ENCODE measurements at places on chromosomes 7 and 10.

GRCh38 chr10:65416094-65416493, 1509.7 kb upstream of the LRRTM3 start:
- no peak for DNase-seq

- DNase-seq = no peak
These were observed 32.7 kb upstream of the NRF1 start for GRCh38 chr7:129578829-129579228.

DNA sequence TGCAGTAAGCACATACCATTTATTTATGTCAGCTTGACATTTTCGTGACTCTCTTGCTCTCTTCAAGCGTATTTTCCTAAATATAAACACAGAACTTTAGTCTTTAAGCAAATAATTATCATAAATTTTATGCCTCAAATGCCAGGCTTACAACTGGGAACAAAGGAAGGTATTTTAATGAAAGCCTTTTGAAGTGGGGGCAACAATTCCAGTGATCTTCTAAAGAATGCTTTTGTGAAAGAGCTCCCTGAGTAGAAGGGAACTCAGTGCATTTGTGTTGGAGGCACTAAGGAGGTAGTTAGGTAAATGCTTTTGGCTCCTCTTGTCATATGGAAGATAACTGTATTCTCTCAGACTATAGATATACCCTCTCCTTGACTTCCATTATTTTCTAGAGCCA, 104.9 kb downstream of the VPS50 start:
- DNase-seq = no peak

- no peak for DNase-seq
These were observed at the start of gene FGF8 for GRCh38 chr10:101775273-101776160. TSS of gene FGF8 (minus strand) at chr10:101776114. CDS start at chr10:101775900, 214 bp downstream.

DNA sequence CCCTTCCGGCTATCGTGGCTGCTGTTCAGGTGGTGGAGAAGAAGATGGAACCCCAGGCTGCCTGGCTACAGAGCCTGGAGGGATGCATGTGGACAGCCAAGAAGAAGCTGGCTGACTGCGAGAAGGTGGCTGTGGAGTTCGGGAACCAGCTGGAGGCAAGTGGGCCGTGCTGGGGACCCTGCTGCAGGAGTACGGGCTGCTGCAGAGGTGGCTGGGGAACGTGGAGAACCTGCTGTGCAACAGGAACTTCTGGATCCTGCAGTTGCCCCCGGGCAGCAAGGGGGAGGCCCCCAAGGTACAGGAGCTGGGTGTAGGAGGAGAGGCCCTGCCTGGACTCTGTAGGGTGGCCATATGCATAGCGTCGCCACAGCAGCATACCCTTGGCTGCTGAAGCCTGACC, 25.6 kb downstream of the ZNF783 start:
- no peak for DNase-seq

GRCh38 chr10:127563718-127564553, 14.8 kb downstream of the NPS start:
- no peak for DNase-seq

DNA sequence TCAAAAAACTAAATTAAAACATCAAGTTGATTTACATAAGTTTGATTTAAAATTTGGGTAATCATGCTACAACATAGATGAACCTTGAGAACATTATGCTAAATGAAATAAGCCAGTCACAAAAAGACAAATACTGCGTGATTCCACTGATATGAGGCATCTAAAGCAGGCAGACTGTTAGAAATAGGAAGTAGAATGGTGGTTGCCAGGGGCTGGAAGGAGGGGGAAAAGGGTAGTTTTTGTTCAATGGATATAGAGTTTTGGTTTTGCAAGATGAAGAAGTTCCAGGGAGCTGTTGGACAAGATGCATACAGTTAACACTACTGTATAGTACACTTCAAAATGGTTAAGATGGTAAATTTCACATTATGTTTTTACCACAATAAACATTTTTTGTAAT, 45.0 kb upstream of the IFRD1 start:
- no peak for DNase-seq

DNA sequence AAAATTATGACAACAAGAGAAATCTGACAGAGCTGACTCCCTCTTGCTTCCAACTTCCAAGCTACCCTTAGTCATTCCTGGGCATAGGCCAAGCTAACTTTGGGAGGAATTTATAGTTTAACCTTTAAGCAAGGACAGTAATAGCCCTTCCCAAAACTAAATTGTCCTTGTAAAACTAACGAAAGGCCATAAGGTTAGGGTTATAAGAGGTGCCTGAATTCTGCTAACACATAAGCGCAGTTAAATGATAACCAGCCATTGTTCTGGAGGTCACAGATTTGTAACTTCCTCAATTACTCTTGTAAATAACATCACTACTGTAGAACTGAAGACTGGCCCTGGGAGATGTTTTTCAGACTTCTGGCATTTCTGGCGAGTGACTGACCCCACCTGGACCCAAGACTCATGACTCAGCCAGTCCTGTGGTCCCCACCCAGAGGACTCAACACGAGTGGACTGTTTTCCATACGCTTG, 481.2 kb downstream of the KCNMA1 start:
- DNase-seq = no peak

DNA sequence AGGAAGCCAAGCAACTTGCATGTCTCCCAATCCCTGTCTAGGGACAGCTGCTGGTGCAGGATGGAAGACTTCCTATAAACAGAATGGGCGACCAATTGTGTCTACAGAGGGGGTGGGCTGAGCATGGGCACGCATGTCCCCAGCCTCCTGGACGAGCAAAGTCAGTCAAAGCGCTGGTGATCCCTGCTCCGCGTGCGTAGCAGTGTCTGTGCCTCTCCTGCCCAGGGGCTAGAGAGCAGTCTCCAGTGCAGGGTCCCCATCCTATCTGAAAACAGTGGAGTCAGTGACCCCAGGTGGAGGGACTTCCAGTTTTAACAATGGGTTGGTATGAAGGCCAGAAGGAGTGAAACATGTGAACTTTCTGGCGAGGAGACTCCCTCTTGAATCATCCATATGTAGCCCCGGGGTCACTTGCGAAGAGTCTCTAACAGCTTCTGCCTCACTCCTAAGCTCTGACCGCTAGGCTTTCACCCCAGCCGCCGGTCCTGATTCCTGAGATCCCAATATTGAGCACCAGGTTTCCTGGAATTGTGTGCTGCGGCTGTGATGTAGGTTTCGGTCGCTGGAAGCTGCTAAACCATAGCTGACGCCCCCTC, 714 bp upstream of the CASP2 start:
- no peak for DNase-seq

DNA sequence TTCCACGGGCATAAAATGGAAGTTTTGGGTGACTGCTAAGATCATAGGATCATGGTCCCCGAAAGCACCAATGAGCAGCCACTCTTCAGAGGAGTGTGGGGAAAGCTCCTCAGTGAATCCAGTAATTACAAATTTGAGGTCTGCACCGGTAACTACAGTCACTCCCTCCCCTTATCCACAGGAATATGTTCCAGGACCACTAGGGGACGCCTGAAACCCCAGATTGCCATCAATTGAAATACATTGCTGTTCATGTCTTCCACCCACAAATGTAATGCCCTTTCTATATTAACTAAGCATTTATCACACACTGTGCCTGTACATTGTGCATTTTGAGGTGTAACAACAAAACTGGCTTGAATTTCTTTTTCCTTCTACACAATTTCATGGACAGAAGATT, 447.9 kb upstream of the PFKP start:
- DNase-seq = no peak
